ENCODE measurements at places on chromosomes 12 and 14. TPM values are rescaled to one million over a fixed set of nuclear protein-coding genes. Genes with fewer than 3 reads are reported as not detected.

RPL10L gene
- polyA plus RNA-seq: not detected

PROX2 gene
- polyA plus RNA-seq: 2.6 TPM

TEP1 gene
- 22.4 TPM for polyA plus RNA-seq

DNA sequence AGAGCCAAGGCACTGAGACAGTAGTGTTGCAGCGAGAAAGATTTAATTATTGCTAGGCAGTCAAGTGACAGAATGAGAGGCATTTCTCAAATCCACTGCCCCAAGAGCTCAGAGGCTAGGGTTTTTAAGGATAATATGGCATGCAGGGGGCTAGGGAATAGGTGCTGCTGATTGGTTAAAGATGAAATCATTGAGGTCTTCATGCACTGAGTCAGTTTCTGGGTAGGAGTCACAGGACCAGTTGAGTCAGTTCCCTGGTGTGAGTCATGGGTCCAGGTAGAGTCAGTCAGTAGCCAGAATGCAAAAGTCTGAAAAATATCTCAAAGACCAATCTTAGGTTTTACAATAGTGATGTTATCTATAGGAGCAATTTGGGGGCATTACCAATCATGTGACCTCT lies 323.8 kb downstream of the RGS6 start:
- no peak for DNase-seq

DNA sequence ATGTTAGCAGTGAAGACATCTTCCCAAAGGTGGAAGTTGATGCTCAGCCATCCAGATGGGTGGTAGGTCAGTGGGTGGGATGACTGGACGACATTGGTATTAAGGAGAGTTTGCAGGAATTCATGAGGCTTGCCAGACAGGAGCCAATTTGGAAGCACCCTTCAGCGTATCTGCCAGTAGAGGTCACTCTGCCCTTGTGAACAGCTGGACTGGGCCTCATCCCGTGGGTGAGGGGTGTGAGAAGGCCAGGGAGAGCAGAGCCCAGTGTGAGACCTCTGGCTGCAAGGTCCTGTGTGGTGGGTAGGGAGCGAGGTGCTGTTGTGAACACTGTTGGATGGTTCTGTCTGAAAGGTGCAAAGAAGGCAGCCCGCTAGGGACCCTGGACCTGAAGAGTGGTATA lies 37.7 kb downstream of the SLC5A8 start:
- no peak for DNase-seq

DNA sequence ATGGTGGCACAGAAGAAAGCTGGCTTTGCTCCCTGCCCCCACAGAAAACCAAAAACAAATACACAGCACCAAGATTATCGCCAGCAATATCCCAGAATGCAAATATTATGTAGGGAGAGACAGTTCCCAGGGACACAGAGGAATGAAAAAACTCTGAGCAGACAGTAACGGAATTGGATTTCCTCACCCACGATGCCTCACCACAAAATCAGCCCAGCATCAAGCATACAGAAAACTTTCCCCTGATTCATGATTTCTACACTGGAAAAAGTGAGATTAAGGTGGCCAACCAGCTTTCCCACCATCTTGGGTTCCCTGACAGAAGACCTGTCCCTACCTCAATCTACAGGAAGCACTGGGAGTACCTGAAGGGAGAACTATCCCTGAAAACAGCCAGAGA lies 36.6 kb downstream of the PARP11 start:
- DNase-seq: no peak

- no peak for DNase-seq
These were observed 772.9 kb downstream of the MED13L start for GRCh38 chr12:115504306-115505290.

- no peak for DNase-seq
These were observed 40.2 kb downstream of the TEAD4 start for GRCh38 chr12:2999265-2999841.

DNA sequence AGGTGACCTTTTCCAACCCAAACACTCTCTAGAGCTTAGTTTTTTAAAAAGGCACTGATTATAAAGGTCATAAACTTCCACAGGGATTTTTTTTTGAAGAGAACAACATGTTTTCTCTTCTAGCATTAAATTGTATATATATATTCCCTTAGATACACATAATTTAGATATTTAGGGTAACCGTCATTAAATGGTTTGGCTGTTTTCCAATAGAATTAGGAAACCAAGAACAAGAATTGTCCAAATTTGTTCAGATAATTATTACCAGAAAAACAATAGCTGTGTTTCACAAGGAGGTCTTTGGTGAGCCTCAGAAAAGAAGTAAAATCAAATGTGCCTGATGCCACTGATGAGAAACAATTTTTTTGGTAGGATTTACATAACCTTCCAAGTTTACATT lies 26.9 kb downstream of the LMO3 start:
- no peak for DNase-seq

Data from right lung (tissue), 10 donors.